B cell (primary cell): ENCODE measurements at places on chromosomes 11 and 22.

GRCh38 chr11:116172156-116172555 lies 600.6 kb downstream of the BUD13 start:
- DNase-seq = no peak

DNA sequence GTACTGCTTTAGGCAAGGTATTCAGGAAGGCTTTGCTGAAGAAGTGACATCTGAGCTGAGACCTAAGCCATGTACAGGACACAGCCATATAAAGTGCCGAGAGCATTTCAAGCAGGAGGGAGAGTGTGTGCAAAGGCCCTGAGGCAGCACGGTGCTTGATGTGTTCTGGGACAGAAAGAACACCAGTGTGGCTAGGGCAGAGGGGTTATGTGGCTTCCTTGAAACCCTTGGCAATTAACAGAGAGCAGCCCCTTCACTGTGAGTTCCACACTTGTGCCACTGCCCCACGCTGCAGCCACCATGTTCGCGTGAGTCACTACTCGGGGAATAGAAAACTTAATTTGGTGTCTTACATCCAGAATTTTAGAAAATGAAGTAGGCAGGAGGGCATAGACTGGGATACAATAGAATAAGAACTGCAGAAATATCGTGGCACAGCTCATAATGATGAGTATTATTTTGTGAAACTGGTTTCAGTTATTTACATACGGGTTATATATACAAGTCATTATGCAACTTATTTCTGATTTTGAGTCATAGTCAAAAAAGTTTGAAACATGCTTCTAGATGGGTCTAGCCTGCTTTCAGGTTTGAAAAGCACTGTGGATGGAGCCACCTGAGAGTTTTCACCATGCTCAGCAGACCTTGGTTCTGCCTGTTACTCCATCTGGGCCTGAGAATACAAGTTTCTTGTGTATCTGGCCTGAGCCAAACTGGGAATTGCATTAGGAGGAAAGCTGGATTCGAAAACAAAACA lies 11.8 kb downstream of the IL10RA start:
- DNase-seq = no peak

DNA sequence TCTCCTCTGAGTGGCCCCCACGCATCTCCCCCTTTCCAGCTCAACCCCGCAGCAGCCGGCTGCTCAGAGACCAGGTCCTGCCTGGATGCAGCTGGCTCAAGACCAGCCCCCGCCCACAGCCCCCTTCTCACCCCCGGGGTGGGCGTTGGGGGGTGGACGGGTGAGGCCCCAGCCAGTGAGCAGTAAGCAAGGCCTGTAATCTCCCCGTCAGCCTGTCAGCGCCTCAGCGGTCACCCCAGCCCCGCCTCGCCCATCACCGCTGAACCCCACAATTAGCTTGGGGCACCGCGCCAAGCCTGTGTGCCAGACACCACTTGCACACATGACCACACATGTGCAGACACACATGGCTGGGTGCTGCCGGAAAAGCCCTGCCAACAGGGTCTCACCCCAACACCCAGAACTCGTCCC lies 5.9 kb downstream of the PLXNB2 start:
- DNase-seq = peak; percentile 74

GRCh38 chr11:112558691-112559090 lies 298.0 kb upstream of the PLET1 start:
- no peak for DNase-seq

DNA sequence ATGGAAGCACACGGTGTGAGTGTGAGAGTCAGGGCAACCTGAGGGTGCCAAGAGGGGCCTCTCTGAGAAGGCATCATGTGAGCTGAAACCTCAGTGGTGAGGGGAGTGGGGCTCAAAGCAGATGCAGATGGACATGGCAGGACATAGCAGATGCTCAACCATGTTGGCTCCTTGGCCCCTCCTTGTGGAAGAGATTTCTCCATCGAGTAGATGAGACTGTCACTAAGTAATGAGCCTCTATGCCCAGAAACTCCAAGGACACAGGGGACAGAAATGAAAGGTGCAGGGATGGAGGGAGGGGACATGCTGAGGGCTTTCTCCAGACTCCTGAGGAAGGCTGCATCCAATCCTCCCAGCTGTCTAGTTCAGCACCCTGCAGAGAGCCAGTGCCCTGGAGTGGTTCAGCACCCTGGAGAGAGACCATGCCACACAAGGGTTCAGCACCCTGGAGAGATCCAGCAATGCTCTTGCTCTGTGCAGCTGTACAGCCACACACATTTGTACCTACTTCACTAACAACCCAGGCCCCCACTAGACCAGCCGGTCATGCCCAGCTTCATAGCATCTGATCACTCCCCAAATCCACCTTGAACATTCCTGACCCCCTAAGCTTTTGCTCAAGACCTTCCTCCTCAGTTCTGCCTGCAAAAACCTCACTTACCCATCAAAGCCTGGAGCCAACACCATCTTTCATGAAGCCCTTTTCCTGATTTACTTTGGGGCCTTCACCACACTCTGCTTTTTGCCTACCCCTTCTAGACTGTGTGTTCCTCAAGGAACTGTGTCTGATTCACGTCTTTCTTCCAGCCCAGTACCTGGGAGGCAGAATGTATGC lies 252.0 kb downstream of the CTTN start:
- DNase-seq = peak; percentile 13

DNA sequence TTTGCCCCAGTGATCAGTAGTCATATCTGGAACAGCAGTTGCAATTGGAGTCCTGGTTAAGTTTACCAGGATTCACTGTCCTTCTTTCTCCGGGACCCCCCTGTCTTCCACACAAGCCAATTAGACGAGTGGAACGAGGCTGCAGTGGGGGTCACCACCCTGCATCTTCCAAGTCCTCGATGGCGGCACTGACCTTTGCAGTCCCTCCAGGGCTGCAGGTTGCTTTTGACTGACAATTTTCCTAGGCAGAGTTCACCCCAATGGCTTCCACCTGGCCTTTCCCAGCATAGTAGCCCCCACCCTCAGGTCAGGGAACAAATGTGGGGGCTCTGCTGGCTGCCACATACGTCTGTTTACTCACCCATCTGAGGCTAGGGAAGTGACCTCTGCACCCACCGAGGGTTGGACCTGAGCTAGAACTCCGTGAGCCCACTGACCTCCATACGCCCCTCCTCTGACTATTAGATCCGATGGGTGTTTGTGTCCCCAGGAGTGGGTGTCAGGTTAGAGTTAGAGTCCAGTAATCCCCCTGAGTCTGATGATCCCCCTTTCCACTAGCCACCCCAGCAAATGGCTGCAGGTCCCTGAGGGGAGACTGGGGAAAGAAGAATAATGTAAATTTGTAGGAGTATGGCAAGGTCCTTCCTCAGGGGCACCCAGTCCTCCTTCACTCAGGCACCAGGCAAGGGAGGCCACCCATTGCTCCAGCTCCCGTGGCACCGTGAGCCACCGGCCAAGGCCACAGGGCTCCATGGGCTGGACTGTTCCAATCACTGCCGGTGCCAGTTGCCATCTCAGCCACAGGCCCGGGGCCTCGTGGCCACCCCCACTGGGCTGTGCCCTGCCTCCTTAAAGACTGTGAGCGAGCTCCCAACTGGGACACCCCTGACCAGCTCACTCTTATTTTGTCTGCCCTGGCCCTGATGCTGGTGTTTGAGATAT lies 5.5 kb downstream of the C11orf21 start:
- no peak for DNase-seq

DNA sequence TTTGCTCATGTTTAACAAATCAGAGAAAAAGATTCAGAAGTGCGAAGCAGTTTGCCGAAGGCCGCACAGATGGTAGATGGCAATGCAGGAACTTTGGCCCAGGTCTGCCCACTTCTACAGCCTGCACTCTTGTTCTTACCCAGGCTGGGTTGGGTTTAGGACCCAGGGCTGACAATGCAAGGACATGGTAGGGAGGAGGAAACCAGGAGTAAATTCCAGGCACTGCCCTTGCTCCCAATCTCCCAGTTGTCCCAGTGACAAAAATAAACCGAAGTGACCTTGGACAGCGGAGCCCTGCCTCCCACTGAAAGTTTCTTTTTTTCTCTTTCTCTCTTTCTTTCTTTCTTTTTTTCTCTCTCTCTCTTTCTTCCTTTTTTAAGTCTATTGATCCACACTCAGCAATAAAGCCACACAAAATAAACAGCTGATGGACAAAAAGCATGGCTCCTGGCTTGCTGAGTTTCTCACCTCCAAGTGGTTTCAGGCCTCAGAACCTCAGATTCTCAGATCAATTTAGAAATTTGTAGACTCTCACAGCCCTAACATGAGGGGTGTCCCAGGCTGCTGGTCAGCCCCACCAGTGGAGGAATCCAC lies 33.5 kb upstream of the FCHSD2 start:
- no peak for DNase-seq

GRCh38 chr11:99766811-99767210 lies 746.1 kb downstream of the CNTN5 start:
- DNase-seq = no peak

DNA sequence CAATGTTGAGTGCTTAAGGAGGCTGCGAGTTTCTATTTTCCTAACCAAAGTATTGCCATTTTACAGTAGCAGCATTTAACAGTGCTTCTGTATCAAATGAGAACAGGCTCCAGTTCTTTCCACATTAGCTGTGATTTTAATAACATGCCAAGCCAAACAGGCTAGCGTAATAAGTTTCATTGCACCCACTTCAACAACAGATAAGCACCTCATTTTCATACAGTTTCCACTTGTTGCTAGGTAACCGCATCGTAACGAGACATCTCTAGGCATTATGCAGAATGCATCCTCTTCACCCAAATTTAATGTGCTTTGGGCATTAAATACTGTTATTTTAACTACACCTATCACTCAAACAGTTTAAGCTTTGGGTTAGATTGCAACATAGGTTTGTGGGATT lies 79.0 kb downstream of the CADM1 start:
- no peak for DNase-seq

DNA sequence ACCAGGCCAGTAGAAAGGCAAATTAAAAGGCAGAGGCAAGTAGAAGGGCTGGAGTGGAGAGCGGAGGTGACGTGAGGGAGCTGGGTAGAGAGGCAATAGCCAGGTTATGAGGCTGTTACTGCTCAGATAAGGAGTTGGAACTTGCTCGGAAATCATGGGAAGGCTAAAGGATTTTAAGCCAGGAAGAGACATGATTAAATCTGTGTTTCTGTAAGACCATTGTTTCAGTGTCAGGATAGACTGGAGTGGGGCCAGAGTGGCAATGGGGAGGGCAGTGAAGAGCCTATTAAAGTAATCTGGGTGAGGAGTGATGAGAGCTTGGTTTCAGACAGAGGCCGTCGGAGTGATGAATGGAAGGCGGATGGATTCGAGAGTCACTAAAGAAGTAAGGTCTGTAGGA lies 39.0 kb downstream of the GRAMD1B start:
- DNase-seq = no peak

GRCh38 chr22:35896111-35896705 lies 132.4 kb downstream of the RBFOX2 start:
- DNase-seq = no peak

- no peak for DNase-seq
These were observed 3.0 kb downstream of the CYP2D6 start for GRCh38 chr22:42127606-42128005.

DNA sequence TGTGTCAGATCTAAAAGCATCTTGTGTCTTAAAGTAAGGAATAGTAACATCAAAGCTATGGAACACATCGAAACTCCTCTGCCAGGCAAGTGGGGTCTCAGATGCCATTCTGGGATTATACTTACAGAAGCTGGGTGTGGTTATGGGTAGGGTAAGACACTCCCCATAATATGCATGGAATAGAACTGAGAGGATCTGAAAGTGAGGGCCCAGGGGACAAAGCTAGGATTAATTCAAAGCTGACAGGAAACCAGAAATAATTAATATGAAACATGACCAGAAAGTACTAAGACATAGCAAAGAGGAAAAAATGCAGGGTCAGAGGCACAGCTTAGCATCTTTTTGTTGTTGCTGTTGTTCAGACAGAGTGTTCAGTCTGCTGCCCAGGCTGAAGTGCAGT lies 40.2 kb upstream of the EED start:
- no peak for DNase-seq

- no peak for DNase-seq
These were observed 7.2 kb downstream of the LTO1 start for GRCh38 chr11:69667619-69668604.

- no peak for DNase-seq
These were observed 11.4 kb downstream of the ACO2 start for GRCh38 chr22:41480397-41480735.

DNA sequence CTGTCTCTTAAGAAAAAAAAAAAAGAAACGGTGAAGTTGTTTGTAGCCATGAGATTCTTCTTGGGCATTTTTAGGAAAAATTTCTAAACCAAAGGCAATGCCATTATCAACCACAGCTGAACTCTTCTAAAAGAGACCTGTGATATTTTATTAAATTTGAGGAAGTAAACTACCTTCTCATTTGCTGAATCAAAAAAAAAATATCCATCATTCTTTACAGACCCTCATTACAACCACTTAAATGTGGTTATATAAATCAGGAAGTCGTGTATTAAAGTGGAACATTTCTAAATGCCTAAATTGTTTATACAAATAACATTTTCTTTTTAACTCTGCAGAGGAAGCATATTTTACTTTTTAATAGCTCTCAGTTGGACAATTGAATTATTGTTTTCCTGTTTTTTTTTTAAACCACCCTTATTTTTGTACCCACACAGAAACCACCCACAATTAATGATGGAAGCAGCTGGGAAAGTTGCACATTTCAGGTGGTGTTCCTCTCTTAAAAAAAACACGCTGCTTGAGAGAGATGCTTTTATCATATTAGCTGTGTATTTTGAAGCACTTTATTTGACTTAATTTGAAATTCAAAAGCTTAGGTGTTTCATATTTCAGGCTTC lies 91.2 kb downstream of the ARHGAP42 start:
- DNase-seq = no peak

GRCh38 chr11:27722953-27723344 lies 22.7 kb upstream of the BDNF start:
- DNase-seq = no peak

DNA sequence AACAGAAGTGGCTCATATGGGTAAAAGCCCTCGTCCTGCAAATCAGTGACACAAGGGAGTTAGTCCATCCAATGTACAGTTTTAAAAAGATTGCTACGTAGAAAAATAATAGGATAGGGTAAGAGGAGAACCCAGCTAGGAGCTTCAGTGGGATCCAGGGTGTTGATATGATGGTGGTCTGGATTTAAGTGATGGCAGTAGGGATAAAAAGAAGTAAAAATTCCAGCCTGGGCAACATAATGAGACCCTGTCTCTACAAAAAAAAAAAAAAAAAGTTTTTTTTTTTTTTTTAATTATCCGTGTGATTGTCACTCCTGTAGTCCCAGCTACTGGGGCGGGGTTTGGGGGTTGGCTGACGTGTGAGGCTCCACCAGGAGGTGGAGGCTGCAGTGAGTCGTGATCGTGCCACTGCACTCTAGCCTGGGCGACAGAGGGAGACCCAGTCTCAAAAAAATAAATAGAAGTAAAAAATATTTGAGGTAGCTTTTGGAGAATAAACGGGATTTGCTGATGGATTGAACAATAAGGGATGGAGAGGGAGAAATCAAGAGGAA lies 7.0 kb upstream of the L3MBTL2 start:
- peak; percentile 49 for DNase-seq

GRCh38 chr11:101341578-101341977 lies 212.0 kb upstream of the PGR start:
- DNase-seq = no peak

- DNase-seq = no peak
These were observed 55.3 kb downstream of the TRMU start for GRCh38 chr22:46390652-46391301.
